ENCODE measurements at places on chromosomes 3 and 15. TPM values are rescaled to one million over a fixed set of nuclear protein-coding genes. Genes with fewer than 3 reads are reported as not detected.
A peak's percentile ranks its signal among the peaks of the same experiment; 100 is the strongest.

DNA sequence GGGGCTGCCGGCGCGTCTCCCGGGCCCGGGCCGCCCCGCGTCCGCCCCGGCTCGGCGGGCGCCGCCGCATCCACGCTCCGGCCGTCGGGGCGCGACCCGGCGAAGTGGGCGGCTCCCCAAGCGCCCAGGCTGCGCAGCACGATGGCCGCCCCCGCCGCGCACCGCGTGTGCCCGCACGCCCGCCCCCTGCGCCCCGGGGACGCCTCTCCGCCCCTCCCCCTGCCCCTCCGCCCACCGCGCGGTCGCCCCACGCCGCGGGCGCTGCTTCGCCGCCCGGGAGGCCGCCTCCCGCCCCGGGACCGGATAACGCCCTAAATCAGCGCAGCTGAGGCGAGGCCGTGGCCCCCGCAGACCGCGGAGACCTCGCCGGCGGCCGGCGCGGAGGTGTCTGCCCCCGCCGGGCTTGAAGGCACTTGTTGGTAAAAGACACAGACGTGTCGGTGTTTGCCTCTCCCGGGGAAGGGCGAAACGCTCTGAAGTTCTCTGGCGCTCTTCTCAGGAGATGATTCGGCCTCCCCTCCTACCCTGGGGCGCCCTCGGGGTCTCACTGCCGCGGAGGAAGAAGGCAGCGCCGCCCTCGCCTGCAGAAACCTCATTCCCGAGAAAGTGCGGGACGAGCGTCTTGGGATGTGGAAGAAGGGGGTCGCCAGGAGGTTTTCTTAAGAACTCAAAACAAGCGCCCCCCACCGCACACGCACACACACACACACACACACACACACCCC lies at the start of gene BNC1:
Gene BNC1, minus strand, starts transcription at position 106 of the 725 bp plus-strand sequence. Its CDS starts 36 bp downstream, at position 70.
- no peak for DNase-seq

DNA sequence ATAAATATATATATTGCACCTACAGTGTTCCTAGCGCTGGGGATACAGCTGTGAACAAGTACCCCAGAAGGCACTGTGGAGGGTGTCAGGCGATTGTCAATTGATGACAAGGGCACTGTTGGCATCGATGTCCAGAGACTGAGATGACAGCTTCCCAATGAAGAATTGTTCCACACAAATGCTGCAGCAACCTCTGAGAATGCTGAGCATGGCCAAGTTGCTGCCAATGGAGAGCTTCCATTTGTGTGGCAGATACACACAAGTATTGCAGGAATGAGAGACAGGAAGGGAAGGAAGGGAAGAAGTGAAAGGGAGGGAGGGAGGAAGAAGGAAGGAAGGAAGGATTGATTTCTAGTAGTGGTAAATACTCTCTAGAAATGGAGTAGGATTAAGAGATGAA lies 21.9 kb downstream of the LRTM1 start:
- DNase-seq: no peak

GRCh38 chr3:23594894-23595670 lies 210.7 kb upstream of the UBE2E1 start:
- DNase-seq: peak; percentile 23

- peak; percentile 4 for DNase-seq
These were observed 120.9 kb downstream of the ERC2 start for GRCh38 chr3:56347219-56347871.

DNA sequence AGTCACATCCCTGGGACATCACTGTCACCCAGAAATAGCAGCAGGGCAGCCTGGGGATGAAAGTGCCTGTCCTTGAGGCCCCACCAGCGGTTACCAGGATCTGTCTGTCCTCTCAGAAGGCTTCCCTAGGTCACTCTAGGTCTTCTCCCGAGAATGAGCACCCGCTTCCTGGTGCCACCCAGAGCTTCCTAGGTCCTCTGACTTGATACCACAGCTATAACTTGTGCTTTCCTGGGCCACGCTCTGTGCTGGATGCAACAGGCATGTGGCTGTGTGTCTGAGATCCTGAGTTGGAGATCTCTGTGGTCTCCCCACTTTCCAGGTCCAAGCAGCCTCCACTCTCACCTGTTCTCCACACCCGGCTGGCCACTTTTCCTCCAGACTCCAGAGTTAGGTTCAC lies 25.8 kb downstream of the ARNT2 start:
- DNase-seq: no peak

- no peak for DNase-seq
These were observed 89.5 kb upstream of the IL12A start for GRCh38 chr3:159899166-159899565.

- DNase-seq: peak; percentile 91
These were observed 530.6 kb upstream of the IL12A start for GRCh38 chr3:159458010-159458409.

- DNase-seq: no peak
These were observed 735.6 kb upstream of the GBE1 start for GRCh38 chr3:82496890-82497560.

- no peak for DNase-seq
These were observed 576.3 kb downstream of the NTRK3 start for GRCh38 chr15:87680208-87680607.

DNA sequence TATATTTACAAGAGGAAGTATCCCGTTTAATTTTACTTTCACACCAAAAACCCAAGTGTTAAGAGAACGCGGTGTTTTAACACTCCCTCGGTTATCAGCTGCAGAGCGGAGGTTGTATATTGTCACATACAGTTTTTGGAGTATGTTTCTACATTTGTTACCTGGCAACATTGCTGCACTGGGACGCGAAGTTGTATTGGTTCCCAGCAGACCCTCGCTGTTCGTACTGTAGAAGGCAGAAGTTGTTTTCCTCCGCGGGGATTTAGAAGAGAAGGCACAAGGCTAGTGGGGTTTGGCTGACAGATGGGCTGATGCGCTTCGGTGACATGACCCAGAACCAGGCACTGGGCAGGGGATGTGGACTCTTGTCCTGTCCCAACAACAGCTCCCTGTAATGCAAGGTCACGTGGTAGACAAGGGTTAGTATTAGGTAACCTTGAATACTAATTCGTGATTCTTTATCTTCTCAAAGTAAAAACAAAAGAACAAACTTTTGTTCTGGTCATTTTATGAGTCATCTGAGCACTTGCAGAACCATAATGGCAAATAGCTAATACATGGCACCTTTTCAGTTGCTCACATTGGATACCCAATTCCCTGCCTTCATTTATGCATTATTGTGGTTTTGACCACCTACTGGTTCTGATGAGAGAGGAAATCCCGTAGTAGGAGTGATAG lies 230.4 kb upstream of the BHLHE40 start:
- no peak for DNase-seq

GRCh38 chr3:127483902-127484591 lies 106.5 kb downstream of the TPRA1 start:
- no peak for DNase-seq

CYP8B1 gene
- polyA plus RNA-seq: not detected

LDHAL6B gene
- 0.25 TPM for polyA plus RNA-seq
